ENCODE measurements at places on chromosomes 4 and X.

DNA sequence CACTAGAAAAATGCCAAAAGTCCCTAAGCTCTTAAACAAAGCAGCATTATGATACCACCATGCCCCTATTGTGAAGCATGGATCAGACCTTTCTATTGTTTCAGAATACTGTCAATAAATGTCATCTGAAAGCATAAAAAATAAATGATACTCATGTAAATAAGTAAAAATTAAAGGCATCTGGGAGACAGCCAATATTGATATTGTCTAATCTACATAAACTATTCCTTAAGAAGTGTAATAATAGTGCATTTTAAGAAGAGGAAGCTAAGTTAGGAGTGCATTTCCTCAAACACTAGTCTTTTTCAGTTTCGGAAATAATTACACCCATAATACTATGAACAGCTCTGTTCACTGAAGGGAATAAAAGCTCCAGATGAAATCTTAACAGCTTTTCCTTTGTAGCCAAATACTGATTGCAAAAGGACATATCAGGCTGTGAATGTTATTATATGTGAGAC lies 181.6 kb downstream of the SPOCK3 start:
- DNase-seq, result no peak

DNA sequence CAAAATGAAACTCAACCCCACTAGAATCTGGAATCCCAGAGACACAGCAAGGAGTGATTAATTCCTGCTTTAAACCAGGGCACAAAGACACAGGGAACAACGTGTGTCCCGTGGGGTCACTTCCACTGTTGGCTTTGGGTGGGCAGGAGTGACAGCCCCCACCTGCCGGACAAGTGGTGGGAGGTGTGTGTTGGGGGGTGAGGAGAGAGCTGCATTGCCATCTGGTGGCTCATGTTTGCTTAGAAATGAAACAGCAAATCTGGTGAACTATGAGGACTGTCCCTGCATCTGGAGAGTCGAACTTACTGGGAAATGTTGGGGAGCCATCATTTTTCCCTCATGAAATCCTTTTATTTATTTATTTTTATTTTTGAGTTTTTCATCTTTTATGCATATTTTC lies 75.9 kb upstream of the AFAP1 start:
- no peak for DNase-seq

- DNase-seq, result no peak
Measured at GRCh38 chrX:24276015-24276414, 37.9 kb downstream of the SUPT20HL2 start.

DNA sequence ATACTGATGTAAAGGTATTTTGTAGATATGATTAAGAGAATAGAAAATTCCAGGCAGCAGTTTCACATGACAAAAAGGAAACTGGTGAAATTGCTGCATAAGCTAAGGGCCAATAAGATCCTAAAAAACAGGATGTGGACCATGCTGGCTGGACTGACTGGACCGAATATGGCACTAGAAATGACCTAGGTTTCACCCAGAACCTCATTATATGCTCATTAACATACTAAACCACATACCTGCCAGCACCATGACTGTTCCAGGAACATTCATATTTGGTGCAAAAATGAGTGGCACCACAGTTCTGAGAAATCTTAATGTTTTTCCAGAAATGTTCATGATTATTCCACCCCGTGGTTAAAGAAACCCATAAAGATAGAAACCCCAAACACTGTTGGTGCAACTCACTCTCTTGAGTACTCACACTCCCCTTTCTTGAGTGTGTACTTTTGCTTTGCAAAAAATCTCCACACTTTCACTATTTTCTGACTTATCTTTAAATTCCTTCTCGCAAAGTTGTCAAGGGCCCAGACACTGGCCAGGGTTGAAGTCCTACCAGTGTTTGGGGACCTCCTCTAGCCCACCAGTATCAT lies 74.0 kb downstream of the FANCB start:
- no peak for DNase-seq

DNA sequence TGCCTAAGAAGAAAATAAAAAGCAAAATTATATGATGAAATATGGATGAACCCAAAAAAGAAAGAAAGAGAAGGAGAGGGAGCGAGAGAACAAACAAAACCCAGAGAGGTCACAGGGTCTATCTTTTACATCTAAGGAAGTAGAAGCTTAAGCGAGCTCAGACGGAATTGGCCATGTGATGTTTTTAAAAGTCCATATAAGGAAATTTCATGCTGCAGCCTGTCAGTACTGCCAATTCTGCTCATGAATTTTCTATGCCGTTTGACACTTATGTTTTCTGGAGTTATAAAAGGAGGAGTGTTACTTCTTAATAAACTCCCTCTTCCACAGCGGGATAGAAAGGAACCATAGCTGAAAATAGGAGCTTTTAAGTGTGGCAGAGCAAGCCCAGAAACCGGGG lies 32.9 kb upstream of the DCX start:
- DNase-seq, result no peak

DNA sequence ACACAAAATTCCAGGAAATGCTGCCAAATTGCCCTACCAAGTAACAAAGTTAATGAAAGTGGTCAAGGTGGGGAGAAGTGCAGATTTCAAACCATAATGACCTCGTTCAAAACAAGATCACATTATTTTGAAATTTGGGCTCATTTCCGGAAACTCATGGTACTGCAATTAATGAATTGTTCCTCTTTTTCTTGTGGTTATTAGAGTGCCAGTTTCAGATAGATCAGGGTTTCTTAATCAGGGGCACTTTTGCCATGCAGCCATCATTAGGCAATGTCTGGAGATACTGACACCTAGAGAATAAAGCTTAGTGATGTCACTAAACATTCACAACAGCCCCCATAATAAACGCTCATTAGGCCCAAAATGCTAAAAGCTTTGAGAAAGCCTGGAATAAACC lies 381.5 kb upstream of the GALNT7 start:
- DNase-seq, result no peak

DNA sequence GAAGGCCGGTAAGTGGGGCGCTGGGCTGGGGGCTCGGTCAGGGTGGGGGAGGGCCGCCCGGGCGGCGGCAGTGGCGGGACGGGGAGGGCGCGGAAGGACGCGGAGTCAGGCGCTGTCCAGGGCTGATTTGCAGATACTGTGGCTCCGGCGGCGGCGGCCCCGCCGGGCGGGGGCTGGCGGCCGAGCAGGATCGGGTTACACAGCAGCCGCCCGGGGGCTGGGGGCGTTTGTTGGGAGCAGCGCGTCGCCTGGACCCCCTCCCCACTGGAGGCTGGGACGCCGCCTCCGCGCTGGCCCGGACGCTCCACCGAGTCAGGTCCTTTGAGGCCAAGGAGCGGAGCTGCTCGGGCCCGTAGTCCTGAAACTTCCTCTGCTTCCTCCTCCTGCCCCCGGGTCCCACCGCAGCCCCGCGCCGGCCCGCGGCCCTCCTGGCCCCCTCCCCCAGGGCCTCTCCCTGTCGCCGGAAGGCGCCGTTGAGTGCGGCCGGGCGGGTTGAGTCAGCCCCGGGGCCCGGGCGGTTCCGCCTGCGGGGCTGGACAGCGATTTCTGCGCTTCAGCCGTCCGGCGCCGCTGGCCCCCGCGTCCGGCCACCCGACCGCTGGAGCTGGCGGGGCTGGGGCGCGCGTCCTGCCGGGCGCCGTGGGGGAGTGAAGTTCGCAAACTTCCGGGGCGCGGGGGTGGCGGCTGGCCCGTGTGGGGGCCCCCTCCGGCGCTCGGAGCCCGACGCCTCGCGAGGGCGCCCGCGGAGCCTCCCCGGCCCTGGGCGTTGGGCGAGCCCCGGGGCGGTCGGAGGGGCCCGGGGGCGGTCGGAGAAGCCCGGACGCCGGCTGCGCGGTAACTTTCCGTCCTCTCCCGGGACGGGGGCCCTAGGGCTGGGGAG lies 746 bp downstream of the REST start:
- DNase-seq, result peak; percentile 52

GRCh38 chr4:183158062-183158461 lies 59.0 kb downstream of the WWC2 start:
- DNase-seq, result no peak

Measured in stimulated activated CD8-positive, alpha-beta memory T cell treated with anti-CD3 and anti-CD28 coated beads, Interleukin-15, amount 100 ng/mL, for 24 hours (primary cell).